ENCODE measurements at places on chromosomes 13 and 19.

DNA sequence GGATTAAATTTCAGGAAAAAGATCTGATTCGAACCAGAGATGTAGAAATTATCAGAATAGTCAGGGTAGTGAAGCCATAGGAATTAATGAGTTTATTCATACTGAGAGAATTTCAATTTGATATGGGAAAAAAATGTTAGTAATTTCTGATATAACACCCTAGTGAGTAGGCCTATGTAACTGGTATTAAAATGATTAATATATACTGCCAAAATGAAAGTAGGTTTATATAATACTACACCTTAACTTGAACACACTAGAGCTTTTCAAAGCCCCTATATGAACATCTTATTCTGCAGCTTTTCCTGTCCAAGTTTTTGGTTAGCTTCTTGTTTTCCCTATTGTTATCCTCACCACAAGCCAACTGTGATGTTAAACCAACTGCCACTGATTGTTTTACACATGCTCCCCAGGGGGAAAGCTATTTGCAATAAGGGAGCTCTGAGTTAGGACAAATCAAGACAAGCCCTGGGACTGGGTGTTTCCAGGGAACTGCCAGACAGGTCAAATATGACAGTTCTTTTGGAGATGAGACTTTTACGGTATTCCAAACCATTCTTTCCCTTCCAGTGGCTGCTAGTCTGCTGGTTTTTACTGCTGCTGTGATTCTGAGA, 45.3 kb downstream of the FNDC3A start:
- DNase-seq = peak; percentile 5

DNA sequence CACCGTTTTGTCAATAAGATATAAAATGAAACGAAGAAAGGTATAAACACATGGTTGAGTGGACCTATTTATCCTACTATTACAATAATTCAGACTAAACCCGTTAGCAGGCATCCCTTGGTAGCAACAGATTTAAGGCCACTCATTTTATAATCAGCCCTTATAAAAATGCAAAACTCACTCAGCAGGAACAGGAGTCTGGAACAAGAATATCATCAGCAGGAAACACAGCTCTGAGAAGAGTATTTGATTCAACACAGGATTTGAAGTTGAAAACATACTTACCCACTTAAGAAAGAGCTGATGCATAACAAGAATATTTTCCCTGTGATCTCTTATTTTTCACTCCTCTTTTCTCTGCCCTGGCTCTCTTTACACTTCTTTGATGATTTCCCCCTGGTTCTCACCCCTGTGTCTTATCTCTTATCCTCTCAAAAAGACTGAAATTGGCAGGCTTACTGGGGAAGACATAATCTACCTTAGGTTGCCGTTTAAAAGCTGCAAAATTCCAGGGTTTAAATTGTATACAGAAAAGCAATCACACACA, 1722.7 kb downstream of the SLITRK5 start:
- DNase-seq = peak; percentile 12

GRCh38 chr13:37001921-37002250, 1.3 kb downstream of the EXOSC8 start:
- DNase-seq = no peak

DNA sequence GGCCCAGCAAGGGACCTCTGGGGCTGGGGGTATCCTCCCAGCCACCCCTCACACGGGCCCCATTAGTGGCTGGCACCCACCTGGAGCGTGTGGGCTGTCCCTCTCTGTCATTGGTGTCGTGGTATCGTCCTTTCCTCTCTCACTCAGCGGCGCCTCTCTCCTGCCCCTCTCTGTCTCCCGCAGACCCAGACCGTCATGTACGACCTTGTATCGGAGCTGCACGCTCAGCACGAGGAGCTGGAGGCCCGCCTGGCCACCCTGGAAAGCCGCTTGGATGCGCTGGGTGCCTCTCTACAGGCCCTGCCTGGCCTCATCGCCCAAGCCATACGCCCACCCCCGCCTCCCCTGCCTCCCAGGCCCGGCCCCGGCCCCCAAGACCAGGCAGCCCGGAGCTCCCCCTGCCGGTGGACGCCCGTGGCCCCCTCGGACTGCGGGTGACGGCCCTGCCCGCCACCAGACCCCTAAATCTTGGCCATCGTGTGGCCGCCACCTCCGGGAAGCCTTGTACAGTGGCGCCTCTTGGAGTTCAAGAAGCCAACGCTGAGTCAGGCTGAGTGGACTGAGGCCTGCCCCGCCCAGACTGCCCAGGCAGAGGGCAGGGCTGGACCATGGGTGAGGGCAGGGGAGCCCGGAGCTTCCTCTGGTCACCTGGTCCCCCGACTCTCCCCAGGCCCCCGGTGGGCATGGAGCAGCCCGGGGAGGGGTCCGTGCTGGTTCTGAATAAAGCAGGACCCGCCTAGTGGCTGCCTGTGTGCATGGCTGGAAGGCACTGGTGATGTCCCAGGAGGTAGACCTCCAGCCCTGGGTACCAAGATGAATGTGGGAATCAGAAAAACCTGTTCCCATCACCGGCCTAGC, 9.8 kb upstream of the ARRDC2 start:
- DNase-seq = no peak

GRCh38 chr13:113953561-113953960, 20.3 kb downstream of the C13orf46 start:
- DNase-seq = no peak

DNA sequence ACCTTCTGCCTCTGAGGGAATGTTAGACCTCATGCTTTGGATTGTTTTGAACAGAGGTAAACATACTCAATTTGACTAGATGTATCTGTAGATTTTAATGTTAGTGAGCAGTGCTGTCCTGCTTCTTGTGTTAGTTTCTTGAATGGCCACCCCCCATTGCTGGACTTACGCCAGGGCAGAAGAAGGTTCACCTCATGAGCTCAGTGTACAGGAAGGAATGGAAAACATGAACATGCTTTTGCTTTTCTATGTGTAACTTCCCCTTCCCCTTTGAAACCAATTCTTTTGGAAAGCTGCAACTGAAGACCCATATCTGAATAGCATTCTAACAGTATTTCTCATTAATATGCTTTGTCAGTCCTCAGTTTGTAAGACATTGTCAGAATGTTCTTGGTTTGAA, 32.3 kb downstream of the WASF3 start:
- peak; percentile 62 for DNase-seq

- DNase-seq = peak; percentile 77
These were observed 90.5 kb downstream of the COL4A2 start for GRCh38 chr13:110397436-110398115.

GRCh38 chr13:41641961-41642360, 184.6 kb downstream of the RGCC start:
- no peak for DNase-seq

DNA sequence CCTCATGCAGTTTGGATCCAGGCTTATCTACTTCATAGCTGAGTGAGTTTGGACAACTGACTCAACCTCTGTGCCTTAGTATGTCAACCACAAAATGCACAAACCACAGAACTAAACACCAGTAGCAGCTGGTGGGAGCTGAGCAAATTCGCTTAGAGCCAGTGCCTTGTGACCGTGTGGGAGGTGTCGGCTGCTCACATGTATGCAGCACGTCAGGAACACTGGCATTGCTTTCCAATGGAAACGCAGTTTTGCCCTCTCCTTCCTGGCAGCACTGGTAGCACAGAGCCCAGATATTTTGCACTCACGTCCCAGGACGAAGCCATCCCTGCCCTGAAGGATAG, 8.3 kb upstream of the NTN5 start:
- DNase-seq = peak; percentile 94

DNA sequence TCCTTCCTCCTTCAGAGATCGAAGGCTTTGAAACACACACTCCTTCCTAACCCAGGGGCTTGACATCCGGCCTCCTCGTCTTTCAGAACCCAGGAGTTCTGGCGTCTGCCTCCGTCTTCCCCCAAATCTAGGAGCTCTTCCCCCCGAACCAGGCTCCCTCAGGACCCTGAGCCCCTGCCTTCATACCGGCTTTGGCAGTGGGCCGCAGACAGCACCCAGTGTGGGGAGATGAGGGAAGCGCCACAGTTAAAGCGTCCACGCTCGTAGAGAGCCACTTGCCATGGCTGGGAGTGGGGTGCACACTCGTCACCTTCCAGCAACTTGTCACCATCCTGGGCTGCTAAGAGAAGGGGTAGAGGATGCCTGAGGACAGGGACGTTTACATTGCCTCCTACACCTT, 3.9 kb upstream of the KLK1 start:
- DNase-seq = no peak

GRCh38 chr19:32631381-32631780, 43.6 kb downstream of the ANKRD27 start:
- no peak for DNase-seq

DNA sequence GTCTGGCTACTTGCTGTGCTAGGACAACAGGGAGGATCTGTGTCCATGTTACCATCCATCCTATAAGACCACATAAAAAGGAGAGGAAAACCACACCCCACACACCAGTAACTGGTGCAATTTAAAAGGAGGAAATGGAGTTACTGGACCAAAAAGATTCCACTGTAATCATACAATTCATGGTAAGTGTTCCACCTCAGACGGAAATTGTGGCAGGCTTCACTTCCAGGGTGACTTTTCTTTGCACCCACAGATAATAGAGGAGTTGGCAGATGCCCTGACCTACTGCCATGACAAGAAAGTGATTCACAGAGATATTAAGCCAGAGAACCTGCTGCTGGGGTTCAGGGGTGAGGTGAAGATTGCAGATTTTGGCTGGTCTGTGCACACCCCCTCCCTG, 2.4 kb downstream of the AURKC start:
- DNase-seq = no peak

DNA sequence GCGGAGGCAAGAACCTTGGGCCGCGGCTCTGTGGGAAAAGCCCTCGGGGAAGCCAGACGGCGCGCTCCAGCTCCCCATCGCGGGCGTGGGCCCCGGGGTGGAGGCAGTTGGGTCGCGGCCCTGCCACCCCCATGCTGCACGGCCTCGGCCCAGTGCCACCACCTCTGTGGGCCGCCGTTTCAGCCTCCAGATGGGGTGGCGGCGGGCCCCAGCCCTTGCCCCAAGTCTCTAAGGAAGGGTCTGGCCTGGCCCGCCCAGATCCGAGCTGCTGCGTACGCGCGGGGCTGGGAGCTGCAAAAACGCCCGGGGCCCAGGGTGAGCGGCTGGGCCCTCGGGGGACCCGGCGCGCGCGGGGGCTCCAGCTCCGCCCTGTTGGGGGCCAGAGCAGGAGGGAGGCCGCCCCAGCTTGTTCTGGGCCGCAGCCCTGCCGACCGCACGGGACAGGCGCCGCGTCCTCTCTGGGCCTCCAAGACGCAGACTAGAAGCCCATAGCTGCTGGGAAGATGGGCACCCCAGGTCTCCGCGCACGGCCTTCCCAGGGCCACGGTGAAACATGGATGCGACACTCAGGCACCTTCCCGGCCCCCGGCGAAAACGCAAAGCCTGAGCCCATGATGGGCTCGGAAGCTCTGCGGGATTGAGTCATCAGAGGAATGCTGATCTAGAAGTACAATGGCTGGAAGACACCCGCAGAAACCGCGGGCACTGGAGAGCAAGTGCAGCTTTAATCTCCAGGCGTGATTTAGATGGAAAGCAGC, 110.1 kb downstream of the KCTD15 start:
- DNase-seq = peak; percentile 54

- no peak for DNase-seq
These were observed 778.3 kb upstream of the SLC10A2 start for GRCh38 chr13:103844471-103844870.

GRCh38 chr13:108957369-108958012, 328.1 kb downstream of the MYO16 start:
- peak; percentile 85 for DNase-seq

DNA sequence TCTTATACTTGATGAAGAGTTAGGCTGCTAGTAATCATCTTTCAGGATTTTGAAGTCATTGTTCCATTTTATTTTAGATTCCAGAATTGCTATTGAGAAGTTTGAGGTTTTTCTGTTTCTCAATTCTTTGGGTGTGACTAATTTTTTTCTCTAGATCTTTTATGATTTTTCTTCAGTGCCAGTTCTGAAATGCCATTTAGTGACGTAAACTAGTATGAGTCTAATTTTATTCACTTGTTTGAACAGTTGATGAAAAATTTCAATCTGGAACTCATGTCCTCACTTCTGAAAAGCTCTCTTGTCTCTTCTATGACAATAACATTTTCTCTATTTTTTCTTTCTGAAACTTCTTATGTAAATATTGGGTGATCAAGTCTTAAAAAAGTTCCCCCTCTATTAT, 188.5 kb upstream of the HTR2A start:
- no peak for DNase-seq
